Hepatocyte (in vitro differentiated cells): ENCODE measurements at places on chromosomes 3 and 15. TPM values are rescaled to one million over a fixed set of nuclear protein-coding genes. Genes with fewer than 3 reads are reported as not detected.

Gene CLDN18
- polyA plus RNA-seq: 25.7 and 36.4 TPM in 2 replicates

Gene FBXO40
- not detected in 2 replicates for polyA plus RNA-seq

Gene PIERCE2
- 1.2 and 1.5 TPM in 2 replicates for polyA plus RNA-seq

Gene CLDN11
- 6.1 and 7.7 TPM in 2 replicates for polyA plus RNA-seq

Gene LRRC57
- polyA plus RNA-seq: 13.7 and 14.1 TPM in 2 replicates

Gene LTK
- polyA plus RNA-seq: 1.1 and 1.2 TPM in 2 replicates

Gene ST8SIA2
- 1.1 and 1.7 TPM in 2 replicates for polyA plus RNA-seq

Gene SHC4
- polyA plus RNA-seq: 0.75 and 0.91 TPM in 2 replicates

Gene INTS14
- polyA plus RNA-seq: 25.5 and 28.6 TPM in 2 replicates

Gene FILIP1L
- polyA plus RNA-seq: 40.5 and 49.4 TPM in 2 replicates

Gene XIRP1
- 1.4 TPM in 1 of 2 replicates, not detected in the other for polyA plus RNA-seq

Gene RASGRF1
- 0.18 and 0.52 TPM in 2 replicates for polyA plus RNA-seq

Gene CELF6
- 0.40 and 0.57 TPM in 2 replicates for polyA plus RNA-seq

Gene ABI3BP
- 12.9 and 18.6 TPM in 2 replicates for polyA plus RNA-seq
